GM12864 (cell line): ENCODE measurements at places on chromosomes 11 and 22.

DNA sequence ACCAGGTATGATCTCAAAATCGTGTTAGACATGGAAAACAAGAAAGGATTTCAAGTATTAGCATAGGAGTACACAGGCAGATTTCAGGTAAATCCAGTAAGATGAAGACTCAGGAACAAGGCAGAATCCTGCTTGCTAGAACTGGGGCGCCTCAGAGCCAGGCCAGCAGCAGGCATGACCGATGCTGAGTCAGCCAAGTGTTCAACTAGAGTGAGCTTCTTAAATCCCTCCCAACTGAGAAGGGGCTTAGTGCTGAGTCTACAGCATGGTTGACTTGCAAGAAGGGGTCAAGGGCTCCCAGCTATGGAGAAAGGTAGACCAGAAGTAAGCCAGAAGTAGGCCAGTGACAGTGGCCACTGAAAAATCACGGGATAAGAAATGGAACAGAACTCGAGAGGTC is 12.4 kb downstream of the GRAP2 start:
- DNase-seq, result no peak

GRCh38 chr11:111230122-111230465 is 15.4 kb upstream of the POU2AF2 start:
- no peak for DNase-seq

DNA sequence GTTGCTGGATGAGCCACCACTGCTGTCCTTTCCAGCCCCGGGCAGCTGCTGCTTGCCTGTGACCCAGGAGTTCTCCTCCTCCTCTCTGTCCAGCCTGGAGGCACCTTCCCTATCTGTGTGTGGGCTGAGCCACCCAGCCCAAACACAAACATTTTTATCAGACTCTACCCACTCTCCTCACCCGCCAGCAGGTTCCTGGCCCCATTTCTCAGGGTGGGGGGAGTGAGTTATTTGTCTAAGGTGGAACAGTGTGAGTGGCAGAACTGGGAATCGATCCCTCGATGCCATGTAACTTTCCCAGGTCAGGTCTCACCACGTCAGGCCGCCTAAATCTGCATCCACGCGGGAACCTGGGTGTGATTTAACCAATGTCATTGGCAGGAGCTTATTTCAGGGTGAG is 20.8 kb upstream of the SMIM38 start:
- DNase-seq, result no peak

GRCh38 chr11:15104166-15104565 is 10.6 kb upstream of the INSC start:
- no peak for DNase-seq

GRCh38 chr11:64717268-64717578 is 5.8 kb downstream of the NRXN2 start:
- DNase-seq, result no peak

DNA sequence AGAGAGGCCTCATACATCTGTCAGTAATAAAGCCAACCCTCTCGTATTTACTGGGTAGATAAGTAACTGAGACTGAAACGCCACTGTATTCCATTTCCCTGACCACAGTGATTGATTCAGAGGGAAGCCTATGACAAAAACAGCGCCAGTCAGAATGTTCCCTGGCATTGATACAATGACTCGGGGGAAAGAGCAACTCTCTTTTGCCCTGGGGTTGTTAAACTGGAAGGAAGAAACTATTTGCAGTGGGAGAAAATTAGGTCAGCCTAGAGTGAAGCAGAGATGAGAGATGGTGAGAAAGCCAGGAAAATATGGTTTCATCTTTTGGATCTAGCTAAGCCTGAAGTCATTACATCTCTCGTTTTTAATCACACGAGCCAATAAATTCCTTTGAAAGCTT is 48.6 kb upstream of the RBFOX2 start:
- DNase-seq, result no peak

DNA sequence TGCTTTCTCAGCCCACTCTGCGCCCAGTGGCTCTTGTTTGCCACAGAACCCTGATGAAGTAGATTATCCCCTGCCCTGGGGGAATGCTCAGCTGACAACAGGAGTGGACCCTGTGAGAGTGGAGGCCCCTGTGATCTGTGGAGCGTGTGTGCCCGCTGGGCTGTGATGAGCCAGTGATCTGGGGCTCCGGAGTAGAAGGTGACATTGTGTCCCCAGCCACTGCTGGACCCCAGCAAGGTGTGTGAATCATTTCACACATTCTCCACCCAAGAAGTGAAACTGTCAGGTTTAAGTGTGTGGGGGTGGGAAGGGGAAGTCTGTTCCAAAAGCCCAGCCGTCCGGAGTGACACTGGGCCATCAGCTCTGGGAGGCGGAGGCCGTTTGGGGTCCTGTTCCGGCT is 33.1 kb upstream of the GRAMD4 start:
- no peak for DNase-seq

DNA sequence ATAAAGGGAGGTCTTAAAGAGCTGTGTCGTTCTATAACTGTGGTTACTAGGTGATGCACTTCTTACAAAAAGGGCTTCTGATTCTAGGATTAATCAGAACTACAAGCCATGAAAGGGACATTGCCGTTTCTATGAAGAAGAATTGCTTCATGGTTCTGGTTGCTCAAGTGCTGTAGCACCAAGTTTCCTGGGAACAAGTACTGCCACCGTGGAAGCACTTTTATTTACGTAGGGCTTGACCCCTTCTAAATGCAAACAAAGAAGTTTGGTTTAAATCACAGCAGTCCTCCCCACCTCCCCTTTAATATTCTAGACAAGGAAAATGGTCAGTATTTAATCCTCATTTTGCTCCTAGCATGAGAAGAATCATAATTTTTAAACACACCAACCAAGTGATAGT is 9.8 kb downstream of the YAP1 start:
- no peak for DNase-seq

DNA sequence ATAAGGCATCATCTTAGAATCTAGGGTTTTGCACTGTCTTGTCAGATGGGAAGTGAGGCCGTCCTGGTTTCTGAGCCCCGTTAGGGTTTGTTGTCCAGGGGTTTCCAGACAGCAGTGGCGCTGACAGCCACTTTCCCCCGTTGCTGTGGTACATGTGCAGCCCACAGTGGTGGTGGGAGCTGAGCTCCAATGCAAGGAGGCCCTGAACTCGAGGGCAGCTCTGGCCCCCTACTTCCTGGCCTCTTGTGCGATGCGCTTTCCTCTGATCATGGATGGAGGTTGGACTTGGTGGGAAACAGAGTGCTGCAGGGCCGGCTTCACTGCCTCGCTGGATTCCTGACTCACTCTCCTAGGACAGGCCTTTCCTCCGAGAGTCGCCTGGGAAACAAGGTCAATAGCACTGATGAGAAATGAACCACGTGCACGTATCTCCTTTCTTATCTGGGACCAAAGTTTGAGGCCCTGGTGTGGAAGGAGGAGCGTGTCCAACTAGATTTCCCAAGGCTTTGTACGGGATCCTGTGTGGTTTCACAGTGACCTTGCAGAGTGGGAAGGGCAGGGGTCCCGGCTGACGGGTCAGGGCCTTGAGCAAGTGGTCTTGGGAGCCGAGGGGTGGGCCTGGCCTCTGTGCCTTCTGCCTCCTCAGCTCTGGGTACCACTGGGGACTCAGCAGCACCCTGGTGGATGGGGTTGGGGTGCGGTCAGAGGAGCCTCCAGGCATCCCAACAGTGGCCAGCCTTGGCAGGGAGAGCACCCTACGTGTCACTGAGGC is 3.7 kb downstream of the PHRF1 start:
- no peak for DNase-seq

GRCh38 chr11:74670171-74670570 is 61.1 kb downstream of the CHRDL2 start:
- no peak for DNase-seq

DNA sequence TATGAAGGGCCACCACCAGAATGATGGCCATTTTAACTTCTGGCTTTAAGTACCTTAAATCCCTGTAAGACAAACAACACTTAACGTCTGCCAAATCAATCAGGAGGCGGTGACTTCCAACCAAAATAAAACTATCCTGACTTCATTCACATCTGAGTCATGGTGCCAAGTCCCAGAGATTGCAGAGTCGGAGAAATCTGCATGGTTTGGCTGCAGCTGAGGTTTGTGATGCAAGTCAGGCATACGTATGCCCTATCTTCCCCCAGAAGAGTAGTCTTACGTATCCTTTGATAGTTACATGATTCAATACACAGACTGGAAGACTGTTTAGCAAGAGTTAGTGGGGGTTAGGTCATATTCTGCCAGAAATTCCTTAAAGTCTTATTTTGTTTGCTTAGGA is 1.7 kb upstream of the GAB2 start:
- no peak for DNase-seq

DNA sequence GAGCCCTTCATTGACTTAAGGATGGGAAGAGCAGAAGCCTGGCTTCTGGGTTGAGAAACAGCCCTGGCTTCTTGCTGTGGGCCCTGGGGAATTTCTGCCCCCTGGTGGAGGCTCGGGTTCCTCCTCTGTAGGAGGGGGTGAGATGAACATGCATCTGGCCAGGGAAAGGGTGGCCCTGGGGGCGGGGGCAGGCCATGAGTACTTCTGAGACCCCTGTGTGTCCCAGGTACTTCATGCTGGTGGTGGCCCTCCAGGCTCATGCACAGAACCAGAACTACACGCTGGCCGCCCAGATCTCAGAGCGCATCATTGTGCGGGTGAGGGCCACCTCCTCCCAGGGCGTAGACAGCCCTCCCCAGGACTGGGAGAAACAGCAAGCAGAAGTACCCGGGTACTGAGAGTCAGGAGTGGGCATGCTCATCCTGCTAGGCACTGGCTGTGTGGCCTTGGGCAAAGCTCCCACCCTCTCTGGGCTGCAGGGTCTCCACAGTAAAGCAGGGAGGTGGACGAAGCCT is 15.8 kb downstream of the TMEM258 start:
- DNase-seq, result no peak

GRCh38 chr22:48257685-48258055 is 1495.2 kb downstream of the TBC1D22A start:
- DNase-seq, result no peak

DNA sequence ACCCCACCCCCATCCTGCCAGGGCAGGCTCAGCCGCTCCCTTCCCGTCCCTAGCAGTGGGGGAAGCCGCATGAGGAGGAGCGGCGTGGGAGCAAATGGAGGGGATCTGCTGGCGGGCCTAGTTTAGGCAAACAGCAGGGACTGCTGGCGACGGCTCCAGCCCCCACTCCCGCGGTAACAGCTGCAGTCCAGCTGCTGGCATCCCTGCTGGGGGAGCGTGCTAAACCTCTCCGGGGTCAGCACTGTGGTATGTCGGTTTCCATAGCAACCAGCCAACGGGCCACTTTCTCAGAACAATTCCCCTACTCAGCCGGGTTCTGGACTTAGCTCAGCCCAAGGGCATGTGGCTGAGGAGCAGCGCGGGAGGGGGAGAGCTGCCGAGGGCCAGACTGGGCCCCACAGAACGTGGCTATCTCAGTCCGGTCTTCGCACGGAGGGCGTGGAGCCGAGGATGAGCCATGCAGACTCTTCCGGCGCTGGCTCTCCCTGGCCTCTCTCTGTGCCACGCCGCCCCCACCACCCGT is 98.8 kb downstream of the PKNOX2 start:
- DNase-seq, result no peak

DNA sequence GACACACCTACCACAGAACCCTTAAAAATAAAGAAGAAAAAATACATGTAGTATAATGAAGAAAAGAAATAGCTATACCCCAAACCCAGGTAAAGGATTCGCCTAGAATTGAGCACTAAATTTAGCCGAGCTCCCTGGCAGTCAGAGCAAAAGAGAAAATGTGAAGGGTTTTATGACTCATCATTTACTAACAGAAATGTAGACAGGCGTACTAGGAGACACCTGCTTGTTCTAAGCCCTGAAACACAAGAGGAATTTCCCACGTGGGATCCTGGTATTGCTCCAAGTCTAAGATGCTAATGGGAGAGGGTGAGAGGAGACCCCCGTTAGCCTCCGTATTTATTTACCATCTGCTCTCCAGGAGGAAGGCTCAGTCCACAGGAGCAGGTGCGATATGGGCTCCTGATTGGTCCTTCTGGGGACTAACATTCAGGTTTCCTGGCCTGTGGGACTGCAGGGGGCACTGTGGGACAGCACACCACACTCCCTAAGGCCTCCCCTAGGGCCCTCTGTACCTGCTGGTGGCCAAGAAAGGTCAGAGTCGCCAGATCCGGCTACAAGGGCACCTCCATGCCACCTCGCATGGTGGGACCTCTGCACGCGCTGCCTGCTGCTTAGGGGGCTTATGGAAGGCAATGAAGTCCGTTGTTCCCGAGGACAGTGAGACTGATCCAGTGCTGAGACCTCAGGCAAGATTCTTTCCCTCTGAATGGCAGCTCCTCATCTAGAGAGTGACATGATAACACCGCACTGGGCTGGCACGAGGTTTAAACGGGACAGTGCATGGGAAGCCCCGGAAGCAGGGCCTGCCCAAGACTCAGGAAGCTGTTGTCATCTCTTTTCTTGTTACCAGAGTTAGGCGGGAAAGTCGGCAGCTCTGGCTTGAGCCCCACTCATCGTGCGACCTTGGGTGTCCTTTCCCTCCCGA is 25.8 kb downstream of the KCNC1 start:
- peak; percentile 29 for DNase-seq

GRCh38 chr11:114033066-114033465 is 26.4 kb upstream of the ZBTB16 start:
- no peak for DNase-seq
